ENCODE measurements at places on chromosomes 6 and 20. TPM values are rescaled to one million over a fixed set of nuclear protein-coding genes. Genes with fewer than 3 reads are reported as not detected.
A peak's percentile ranks its signal among the peaks of the same experiment; 100 is the strongest.

DNA sequence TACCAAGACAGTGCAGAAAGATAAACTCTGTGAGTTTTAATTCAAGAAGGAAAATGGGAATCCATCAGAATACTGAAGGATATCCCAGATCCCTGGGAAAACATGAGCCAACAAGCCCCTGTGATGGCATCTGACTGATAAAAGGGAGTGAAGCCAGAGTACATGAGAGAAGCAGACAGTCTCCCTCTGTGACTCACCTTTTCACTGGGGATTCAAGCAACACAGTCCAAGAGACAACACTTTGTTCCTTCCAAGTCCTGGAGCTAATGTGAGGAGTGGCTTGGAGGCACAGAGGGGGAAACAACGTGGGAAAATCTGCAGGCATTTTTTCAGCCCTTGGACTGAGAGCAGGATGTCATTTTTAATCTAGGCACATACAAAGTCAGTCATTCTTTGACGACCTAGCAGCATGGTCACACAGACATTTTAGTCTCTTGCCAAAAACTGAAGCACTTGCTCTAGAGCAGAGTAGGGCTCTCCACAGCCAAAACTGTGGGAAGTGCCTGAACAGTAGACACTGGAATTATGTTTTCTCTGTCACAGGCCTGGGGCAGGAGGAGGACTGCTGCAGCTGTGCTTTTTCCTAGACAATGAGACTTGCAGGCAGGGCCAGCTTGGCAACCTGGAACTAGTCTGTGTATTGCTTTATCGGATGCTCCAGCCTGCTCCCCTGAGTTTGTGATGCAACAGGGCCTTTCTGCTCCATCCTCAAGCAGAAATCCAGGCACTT is 465.0 kb upstream of the GJE1 start:
- no peak for DNase-seq

DNA sequence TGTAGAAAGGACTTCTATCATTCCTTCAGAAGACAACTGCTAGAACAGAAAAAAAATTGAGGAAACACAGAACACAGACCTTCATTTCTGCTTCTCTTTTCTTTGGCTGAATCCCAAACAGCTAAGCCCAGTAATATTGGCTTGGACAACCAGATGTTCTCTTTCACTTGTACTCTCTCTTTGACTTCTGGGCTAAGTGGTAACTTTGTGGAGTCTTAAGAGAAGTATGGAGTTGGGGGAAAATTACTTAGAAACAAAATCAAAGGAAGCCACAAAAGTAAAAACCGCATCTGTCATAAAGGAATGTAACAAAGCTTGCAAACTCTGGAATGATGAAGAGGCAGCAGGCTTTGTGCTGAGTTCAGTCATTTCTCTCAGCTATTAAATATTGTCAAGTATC is 587.5 kb downstream of the CBLN4 start:
- DNase-seq, result no peak

GRCh38 chr6:3394671-3395070 is 62.2 kb downstream of the SLC22A23 start:
- no peak for DNase-seq

DNA sequence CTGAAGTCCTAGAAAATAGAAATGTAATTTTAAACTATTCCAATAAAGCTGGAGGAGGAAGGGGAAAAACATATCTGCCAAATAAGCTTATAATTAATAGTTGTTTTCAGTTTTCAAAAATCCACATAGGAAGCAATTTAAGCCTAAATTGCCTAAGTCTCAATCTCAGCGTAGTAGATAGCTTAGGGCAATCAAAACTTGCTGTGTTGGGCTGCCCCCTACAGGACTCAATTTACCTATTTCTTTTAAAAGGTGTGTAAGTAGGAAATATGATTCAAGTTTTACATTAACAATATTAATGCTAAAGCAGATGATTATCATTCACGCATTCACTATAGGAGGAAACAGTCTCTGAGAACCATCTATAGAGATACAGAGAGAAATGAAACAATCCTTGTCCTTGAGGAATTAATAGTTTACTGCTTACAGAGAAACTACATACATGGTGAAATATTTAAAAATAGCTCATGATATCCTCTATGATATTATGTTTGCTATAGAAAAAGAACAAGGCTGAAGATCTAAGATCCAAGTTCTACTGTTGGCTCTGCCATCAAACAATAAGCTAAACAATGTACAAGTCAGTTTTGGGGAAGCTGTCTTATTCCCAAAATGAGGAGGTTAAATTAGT is 102.1 kb downstream of the ATG5 start:
- DNase-seq, result peak; percentile 54

DNA sequence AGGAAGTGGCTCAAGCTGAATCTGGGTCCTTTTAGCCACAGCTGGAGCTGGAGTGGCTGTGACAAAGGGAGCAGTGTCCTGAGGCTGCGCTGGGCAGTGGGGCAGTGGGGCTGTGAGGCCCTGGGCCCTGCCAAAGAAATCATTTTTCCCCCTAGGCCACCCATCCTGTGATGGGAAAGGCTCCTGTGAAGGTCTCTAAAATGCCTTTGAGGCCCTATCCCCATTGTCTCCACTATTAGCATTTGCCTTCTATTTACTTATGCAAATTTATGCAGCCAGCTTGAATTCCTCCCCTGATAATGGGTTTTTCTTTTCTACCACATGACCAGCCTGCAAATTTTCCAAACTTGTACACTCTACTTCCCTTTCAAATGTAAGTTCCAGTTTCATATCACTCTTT is 539.2 kb downstream of the MEI4 start:
- no peak for DNase-seq

MUC21 gene
- not detected for total RNA-seq

GRCh38 chr20:8361006-8361652 is 229.1 kb downstream of the PLCB1 start:
- DNase-seq, result no peak

EIF6 gene
- 232 TPM for total RNA-seq

SLC22A7 gene
- total RNA-seq, result not detected

BIRC7 gene
- total RNA-seq, result not detected

GRCh38 chr20:47620808-47621805 is 119.4 kb downstream of the NCOA3 start:
- DNase-seq, result no peak

DNA sequence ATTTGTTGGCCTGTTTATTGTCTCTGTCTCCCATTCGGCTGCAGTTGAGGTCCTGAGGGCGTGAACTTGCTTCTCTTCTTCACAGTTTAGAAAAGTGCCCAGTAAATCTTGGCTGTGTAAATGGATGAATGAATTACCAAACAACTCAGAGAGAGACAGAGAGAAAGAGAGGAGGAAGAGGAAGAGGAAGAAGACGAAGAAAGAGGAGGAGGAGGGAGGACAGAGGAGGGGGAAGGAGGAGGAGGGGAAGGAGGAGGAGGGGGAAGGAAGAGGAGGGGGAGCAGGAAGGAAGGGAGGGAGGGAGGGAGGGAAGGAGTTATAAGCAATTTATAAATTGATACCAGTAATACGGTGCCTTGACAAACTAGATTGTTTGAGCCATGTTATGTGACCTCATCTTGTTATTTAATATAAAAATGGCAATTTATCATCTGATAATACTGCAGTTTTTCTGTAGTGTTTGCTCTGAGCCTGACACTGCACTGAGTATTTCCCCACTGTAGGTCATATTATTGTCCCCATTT is 18.7 kb downstream of the HCK start:
- DNase-seq, result no peak

- DNase-seq, result no peak
Observed at GRCh38 chr6:155247618-155248007, 16.2 kb upstream of the CLDN20 start.

DNA sequence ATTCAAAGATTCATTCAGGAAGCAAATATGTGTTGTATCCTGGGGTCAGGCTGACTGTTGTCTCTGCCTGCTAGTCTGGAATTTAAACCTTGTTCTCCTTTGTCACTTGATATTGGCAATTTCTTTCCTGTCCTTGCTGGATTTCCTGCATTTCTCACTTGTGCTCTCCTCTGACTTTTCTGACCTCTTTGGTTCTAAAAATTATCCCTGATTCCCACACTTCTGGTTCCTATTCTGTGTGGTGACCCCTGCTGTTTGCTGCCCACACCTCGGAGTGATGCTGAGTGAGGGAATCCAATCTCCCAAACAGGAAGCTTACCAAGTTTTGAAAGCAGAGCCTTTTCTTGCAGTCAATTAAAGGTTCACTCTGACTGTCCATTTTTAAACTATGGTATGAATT is 345.3 kb downstream of the CDKAL1 start:
- no peak for DNase-seq

BCKDHB gene
- 14.4 TPM for total RNA-seq

- DNase-seq, result peak; percentile 2
Observed at GRCh38 chr6:5379647-5380242, 118.4 kb downstream of the FARS2 start.

GRCh38 chr6:159800141-159800865 is at the start of gene PNLDC1:
TSS of gene PNLDC1 (plus strand) at chr6:159800276. CDS start at chr6:159800308, 32 bp downstream.
- DNase-seq, result no peak

- DNase-seq, result no peak
Observed at GRCh38 chr20:46661659-46662058, 10.4 kb upstream of the SLC13A3 start.

DNA sequence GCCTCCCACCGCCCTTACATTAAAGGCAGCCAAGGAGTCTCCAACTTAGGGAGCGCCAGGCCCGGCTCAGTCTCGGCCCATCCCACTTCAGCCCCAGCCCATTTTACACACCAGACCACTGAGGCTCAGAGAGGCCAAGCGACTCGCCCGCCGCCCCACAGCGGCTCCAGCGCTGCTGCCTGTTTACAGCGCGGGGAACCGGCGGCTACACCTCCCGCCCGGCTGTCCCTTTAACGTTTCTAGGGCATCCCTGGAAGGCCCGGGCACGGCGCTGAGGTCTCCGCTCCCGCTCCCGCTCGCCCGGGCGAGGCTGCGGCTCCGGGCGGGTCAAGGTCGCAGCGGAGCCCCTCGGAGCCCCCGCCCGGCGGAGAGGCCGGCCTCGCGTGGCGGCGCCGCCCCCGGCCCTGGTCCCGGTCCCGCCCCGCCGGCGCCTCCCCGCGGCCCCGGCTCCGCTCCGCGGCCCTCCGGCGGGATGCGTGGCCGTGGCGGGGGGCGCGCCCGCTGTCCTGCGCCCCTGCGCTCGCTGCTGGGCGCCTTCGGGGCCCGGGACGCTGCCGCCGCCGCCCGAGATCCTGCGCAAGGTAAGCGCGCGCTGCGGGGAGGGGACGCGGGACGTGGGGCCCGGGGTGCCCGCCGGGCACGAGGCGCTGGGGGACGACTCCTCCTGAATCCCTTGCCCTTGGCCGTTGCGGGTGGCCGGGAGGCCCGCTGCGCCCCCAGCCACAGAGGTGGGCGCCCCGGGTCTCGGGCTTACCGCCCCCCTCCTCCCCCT is 27.1 kb upstream of the PHACTR3 start:
- no peak for DNase-seq

KCNK15 gene
- 1.1 TPM for total RNA-seq

DNA sequence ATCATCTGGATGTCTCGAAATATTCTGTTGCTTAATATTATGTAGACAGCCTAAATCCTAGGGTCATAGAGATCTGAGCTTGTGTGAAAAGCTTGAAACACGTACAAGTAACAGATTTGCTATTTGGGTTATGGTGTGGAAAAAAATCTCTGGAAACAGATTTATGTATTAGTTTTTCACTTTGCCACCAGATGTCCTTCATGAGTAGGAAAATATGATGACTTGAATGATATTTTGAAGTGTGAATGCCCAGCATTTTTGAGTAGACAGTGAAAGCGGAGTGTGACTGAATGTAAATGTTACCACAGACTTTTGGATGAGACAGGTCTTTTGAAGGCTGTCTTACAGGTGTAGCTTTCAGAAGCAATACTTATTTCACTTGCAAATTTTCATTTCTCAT is 4.2 kb upstream of the BMP6 start:
- DNase-seq, result no peak

NOX3 gene
- not detected for total RNA-seq

GRCh38 chr6:144211160-144211559 is 60.8 kb downstream of the STX11 start:
- DNase-seq, result no peak

MATN4 gene
- total RNA-seq, result 2.1 TPM

DNA sequence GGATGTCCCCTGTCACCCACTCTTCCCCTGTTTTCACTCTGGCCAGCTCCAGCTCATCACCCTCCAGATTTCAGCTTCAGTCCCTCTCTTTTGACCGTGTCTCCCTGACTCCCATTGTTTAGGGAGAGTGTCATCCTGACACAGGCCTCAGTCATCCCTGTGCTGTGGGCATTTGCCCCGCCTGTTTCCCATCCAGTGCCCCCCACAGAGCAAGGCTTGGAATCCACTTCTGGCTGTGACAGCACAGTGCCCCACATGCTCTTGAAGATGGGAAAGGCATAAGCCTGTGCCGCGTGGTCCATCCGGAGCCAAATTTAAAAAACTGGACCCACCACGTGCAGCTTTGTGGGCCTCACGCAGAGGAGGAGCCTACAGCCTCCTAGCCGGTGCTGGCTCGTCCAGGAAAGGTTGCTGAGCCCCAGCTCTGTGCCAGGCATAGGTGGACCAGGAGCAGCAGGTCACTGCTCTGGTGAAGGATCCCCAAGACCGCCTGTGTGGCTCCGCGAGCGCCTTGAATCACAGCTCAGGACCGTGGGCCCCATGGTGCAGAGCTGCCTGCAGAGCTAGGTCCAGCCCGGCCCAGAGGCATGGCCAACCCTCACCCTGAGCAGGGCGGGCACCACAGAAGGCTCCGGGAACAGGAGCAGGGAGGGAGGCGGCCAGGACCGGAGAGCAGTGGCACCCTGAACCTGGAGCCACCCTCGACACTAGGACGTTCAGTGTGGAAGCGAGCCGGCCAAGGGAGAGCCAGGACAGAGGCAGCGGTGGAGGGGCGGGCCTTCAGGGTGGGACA is 172.8 kb downstream of the CDH4 start:
- no peak for DNase-seq

MYBL2 gene
- 95.1 TPM for total RNA-seq

DNA sequence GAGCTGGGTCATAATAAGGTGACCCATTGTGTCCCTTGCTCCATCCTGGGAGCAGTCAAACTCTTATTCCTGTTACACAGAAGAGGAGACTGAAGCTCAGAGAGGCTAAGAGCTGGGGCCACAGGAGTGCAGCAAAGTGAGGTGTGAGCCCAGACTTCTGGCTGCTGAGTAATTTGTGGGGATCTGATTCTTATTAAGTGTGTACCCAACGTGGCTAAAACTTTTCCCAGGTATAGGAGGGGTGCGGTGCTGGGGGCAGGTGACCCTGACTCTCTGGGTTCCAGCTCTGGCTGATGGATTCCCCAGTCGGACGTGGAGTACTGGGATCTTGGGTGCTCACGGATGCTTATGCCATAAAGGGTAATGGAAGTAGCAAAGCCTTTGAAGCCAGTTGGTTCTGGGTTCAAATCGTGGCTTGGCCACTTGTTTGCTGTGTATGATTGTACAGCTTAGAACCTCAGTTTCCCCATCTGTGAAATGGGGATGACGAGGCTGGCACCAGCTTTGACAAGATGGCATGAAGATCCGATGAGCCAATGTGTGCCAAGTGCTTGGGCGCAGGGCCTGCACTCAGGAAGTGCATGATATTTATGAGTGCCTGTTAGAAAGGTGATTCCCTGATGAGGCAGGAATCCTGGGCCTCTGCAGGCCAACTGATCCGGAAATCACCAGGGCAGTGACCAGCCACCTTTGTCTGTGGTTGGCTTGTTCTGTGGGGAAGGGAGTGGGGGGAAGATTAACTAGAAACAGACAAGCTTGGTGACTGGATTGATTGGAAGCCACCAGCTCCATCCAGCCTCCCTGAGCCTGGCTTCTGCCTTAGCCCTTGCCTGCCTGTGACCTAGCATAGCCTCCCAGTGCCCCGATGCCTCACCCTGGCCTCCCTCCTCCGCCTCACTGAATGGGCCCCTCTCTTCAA is 6.0 kb downstream of the SRC start:
- no peak for DNase-seq

GRCh38 chr6:156421933-156422332 is 355.2 kb upstream of the ARID1B start:
- no peak for DNase-seq

Measured in activated T-helper 1 cell treated with anti-CD3 and anti-CD28 coated beads, Interleukin-12 subunit alpha, Interleukin-12 subunit beta, Interleukin-2, Interleukin-4 antibody, amounts not matched to agents 30 ng/mL and 10 ng/mL and 1 ng/mL, durations not matched to agents 14 hours and 24 hours and 36 hours (primary cell).